ENCODE measurements at places on chromosomes 2 and 18.

DNA sequence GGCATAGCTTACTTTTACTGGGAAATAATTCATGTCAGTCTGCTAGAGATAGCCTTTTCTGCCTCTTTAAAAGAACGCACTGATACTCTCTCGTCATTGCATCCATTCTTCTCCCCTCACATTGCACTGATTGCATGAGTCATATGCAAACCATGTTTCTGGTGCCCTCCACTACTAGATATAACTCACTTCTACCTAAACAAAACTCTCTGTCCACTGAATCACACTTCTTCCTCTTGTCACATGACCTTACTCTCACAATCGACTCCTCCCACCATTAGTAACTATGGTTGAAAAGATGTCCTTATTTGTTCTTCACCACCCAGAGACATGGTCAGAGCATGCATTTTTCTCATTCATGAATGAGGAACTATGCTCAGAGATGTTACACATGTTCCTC lies 158.0 kb downstream of the CSRNP3 start:
- DNase-seq, result no peak

DNA sequence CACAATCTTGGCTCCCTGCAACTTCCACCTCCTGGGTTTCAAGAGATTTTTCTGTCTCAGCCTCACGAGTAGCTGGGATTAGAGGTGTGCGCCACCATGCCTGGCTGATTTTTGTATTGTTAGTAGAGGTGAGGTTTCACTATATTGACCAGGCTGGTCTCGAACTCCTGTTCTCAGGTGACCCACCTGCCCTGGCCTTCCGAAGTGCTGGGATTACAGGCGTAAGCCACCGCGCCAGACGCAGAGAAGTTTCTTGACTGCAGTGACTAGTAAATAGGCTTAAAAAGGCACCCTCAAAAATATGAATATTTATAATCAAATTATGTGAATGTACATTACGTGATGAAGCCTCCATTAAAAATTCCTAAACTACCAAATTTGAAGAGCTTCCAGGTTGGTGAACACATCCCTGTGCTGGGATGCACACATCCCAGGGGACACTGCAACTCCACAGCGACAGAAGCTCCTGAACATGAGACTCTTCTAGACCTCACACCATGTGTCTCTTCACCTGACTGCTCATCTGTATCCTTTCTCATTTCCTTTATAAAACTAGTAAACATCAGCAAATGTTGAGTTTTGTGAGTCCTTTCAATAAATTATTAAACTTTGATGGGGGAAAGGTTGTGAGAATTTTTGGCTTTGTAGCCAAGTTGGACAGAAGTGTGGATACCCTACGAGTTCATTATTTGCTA lies 203.3 kb upstream of the SPOPL start:
- DNase-seq, result no peak

- no peak for DNase-seq
Observed at GRCh38 chr2:229901819-229902218, 20.0 kb downstream of the TRIP12 start.

DNA sequence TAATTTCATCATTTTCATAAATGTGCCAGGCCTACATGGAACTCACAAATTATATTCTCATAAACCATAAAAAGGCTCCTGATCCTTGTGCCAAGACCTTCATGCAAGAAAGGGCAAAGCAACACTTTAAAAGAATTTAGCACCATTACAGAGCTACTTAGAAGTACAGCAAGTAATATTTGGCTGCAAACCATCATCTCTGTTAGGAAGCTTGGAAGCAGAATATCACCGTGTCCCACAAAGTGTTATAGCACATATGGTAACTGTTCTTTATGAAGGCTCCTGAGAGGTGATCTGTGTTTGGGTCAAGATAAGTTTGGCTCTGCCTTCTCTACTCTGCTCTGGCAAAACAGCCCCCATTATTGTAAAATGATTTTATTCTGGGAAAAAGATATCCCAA lies 59.7 kb upstream of the KCNJ3 start:
- no peak for DNase-seq

- no peak for DNase-seq
Observed at GRCh38 chr2:160608599-160608998, 115.0 kb upstream of the RBMS1 start.

- DNase-seq, result peak; percentile 80
Observed at GRCh38 chr2:40434731-40435271, 17.1 kb downstream of the SLC8A1 start.

DNA sequence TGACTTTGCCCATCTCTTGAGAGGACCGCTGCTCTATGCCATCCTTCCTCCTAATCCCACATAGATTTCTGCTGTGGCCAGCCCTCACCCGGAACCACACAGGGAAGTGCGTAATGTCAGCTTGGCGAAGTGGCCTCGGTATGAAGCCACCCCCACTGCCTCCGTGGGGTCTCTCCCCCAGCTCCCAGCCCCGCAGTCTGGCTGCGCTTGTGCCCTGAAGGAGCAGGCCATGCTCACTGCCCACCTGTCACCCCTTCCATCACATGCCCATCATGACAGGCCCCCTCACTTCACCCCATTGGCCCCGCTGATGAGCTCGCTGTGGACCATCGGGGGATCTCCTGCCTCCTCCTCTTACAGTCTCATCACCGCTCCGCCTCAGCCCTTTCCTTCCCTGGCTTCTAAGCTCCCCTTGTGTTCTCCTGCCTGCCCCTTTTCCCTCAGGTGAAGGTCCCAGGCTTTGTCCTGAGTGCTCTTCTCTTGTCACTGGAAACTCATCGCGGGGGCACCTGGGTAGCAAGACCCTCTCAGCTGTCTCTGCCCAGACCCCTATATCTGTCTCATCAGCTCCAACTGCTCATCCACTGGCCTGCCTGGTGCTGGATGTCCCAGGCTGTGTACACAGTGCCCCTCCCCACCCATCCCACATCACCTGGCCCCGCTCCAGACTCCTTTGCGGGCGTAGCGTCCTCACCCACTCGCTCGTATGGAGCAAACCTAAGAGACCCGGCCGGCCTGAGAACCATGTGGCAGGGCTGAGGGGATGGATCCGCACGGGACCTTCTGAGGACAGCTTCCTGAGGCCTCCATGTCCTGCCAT lies 81.7 kb downstream of the GLI2 start:
- DNase-seq, result no peak

- DNase-seq, result no peak
Observed at GRCh38 chr2:6358546-6358945, 507.2 kb downstream of the CMPK2 start.

- DNase-seq, result no peak
Observed at GRCh38 chr2:104043864-104044263, 810.1 kb upstream of the POU3F3 start.

DNA sequence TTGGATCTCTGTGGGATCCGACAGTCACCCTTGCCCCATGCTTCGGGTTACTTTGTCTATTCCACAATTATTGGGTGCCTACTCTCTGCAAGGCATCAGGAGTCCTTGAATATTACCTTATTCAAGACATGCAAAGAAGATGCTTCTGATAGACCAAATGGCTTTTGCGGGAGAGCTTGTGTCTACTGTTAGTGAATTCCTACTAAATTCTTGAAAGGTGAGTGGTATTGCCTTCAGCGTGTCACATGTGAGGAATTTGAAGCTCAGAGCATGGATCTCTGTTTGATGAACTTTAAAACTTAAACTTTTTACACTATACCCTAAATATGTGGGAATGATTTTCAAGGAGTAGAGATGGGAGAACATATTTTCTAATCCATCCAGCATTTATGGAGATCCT lies 184.4 kb downstream of the LTBP1 start:
- no peak for DNase-seq

DNA sequence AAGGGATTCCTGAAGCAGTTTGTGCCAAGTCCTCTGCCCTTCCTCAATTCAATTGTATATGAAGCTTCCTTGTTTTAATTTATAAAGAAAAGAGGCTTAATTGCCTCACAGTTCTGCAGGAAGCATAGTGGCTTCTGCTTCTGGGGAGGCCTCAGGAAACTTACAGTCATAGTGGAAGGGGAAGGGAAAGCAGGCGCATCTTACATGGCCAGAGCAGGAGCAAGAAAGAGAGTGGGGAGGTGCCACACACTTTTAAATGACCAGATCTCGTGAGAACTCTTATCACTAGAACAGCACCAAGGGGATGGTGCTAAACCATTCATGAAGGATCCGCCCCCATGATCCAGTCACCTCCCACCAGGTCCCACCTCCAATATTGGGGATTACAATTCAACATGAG lies 114.2 kb downstream of the SGPP2 start:
- DNase-seq, result no peak

DNA sequence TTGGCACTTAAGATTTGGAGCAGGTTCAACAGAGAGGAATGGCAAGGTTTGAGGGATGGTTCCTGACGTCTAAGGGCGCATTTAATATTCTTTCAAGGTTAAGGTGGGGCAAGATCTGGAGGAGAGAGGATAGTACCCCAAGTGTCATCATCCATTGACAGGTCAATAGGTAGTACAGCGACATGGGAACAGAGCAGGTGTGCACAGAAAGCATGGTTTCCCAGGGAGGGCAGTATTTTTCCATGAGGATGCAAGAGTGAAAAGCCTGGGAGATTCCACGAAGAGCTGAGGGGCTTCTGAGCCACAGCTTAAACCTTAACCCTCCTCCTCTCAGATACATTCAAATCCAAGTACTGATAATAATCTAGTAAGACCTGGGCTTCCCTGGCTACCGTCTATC lies 9.1 kb downstream of the HES6 start:
- no peak for DNase-seq

DNA sequence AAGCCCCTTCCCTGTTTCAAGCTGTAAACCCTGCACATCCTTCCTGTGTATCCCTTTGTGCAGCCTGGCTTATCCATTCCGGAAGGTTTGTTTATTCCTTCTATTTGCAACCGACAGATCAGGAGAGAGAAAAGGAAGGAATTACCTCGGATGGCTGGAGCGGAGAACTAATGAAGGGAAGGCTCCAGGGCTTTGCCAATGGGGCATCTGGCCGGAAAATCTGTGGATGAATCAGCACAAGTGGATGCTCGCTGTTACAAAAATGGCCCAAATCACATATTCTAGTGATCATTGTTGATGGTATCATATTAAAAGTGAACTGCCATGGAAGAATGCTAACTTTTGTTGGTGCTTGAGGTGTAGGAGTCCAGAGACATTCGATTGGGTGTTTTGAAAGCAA lies 97.1 kb downstream of the AQP4 start:
- no peak for DNase-seq

DNA sequence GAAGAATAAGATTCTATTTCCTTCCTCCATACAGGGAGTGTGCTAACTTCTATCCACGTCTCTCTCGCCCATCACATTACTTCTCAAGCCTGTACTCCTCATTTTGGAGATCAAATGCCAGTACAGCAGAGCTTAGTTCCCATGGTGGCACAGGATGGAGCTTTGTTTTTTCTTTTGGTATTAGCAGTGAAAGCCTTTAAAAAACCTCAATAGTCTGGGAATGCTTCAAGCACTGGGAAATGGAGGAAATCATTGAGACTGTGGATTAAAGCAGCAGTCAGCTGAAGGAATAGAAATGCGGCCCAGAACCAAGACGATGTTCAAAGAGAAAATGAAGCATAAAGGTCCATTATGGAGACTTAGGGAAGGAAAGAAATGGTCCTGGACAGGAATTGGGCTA lies 102.3 kb downstream of the NRXN1 start:
- no peak for DNase-seq

- no peak for DNase-seq
Observed at GRCh38 chr18:40925071-40925541, 1029.9 kb upstream of the PIK3C3 start.

DNA sequence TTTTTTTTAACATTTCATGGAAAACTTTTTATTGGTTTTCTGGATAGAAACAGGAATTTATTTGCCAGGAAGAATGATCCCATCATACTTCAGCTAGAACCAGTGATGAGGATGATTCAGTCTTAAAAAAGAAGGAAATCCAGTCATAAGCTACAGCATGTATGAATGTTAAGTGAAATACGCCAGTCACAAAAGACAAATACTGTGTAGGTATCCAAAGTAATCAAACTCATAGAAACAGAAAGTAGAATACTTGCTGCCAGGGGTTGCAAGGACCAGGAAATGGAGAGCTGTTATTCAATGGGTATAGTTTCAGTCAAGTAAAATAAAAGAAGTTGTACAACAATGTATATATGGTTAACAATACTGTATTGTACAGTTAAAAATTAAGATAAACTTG lies 21.3 kb downstream of the PSME4 start:
- no peak for DNase-seq

- no peak for DNase-seq
Observed at GRCh38 chr2:189203177-189203799, 23.7 kb upstream of the COL5A2 start.

GRCh38 chr2:3585261-3586109 lies 9.4 kb upstream of the COLEC11 start:
- DNase-seq, result no peak

DNA sequence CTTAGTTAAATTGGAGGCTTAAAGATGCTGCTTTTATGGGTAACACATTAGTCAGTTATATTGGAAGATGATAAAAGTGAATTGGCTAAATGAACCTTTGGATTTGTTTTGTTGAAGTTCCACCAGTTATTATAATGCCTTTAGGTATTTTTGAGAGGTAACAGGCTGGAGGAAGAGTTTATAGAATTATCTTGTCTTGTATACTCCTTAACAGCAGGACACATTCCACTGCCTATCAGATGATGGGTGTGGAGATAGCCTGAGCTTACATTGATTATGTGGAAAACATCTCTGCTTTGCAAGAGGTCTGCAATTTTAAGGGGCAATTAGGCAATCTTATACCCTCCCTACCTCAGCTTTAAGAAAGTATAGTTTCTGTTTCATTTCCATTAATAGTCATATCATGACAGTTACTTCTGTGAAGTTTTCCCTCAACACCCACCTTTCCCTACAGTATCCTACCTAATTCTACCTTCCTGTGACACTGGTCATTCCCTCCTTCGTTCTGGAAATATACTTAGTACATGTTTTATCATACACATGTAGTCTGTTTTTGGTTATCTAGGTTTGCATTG lies 403.7 kb upstream of the SPRED2 start:
- DNase-seq, result no peak

DNA sequence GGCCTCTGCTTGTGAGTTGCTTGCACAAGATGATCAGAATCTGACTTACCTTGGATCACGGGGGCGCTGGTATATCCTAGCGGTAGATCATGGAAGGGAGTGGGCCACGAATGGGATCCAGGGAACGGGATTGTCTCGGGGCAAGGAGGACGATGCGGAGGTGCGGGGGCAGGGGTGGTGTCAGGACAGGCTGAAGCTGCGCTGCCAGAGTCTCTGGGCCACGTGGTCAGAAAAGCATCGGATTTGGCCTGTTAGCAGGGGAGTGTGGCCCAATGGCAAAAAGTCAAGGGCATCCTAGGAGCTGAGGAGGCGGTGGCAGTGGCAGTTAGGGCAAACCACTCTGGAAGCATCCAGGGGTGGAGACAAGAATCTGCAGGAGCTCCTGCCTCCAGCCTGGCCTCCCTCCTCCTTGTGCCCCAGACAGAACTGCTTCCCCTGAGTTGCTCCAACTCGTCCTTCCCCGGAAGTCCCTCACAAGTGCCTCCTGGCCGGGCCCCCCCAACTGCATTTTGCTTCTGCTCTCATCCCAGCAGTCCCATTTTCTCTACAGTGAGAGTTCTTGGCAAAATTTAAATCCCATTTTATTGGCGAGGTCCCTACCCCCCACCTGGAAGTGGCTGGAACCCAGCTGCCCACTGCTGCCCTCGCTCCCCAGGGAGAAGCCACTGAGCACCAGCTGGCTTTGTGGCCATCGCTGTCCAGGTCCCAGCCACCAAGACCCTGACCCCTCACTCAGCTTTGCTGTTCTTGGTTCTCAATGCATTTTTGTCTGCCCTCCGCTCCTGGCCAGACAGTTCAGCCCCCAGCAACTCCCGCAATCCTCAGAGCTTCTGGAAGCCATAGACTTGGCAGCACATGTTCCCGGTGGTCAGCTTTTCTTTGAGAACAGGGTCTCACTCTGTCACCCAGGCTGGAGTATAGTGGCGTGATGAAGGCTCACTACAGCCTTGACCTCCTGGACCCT lies 5.6 kb upstream of the CCDC74B start:
- DNase-seq, result no peak

All from coronary artery (tissue), 2 donors.